ENCODE measurements at places on chromosomes 6 and 20. TPM values are rescaled to one million over a fixed set of nuclear protein-coding genes. Genes with fewer than 3 reads are reported as not detected.

The CD93 gene
- total RNA-seq = 5.9 TPM

The RSPO4 gene
- total RNA-seq = not detected

- DNase-seq = no peak
Observed at GRCh38 chr6:166507380-166507779, 79.1 kb downstream of the RAMACL start.

The EBF4 gene
- 6.2 TPM for total RNA-seq

GRCh38 chr6:110114004-110114403, 65.5 kb downstream of the WASF1 start:
- no peak for DNase-seq

GRCh38 chr6:36141091-36141490, 10.8 kb downstream of the MAPK13 start:
- no peak for DNase-seq

- DNase-seq = peak; percentile 71
Observed at GRCh38 chr6:7617801-7618764, 28.1 kb downstream of the SNRNP48 start.

- no peak for DNase-seq
Observed at GRCh38 chr6:29797135-29797534, 30.5 kb upstream of the HLA-G start.

The VSTM2L gene
- total RNA-seq = not detected

The ANKEF1 gene
- 1.3 TPM for total RNA-seq

DNA sequence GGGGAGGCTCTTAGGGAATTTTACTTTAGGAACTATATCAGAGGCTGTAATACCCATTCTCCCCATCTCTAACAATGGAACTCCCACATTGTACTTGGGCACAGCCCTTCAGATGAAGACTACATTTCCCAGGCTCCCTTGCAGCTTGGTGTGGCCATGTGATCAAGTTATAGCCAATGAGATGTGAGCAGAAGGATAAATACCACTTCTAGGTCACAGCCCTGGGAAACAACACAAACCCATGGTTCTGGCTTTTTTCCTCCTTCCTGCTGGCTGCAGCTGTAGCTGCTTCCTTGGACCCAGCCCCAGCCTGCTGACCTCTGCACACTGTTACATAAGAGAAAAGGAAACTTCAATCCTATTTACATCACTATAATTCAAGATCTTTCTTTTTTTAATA, 445.9 kb upstream of the JARID2 start:
- DNase-seq = no peak

The HAO1 gene
- not detected for total RNA-seq

DNA sequence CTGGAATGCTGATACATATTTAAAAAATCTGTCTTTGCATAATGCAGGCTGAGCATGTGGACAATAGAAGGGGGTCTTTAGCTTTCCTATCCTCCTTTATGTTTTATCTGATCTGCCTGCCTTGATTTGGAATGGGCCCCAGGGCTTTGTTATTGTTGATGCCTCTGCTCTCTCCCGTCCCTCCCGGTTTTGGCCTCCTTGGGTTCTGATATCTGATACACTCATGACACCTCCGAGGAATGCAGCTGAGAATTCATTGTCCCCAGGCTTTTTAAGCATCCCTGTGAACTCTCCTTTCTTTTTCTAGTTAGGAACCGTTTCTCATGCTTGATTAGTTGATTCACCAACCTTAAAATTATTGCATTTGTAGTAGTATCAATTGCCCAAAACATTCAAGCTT, 185.5 kb upstream of the RALGAPA2 start:
- DNase-seq = no peak

All from hematopoietic multipotent progenitor cell (in vitro differentiated cells).